Activated T-helper 1 cell treated with anti-CD3 and anti-CD28 coated beads, Interleukin-12 subunit alpha, Interleukin-12 subunit beta, Interleukin-2, Interleukin-4 antibody, amounts not matched to agents 30 ng/mL and 10 ng/mL and 1 ng/mL, durations not matched to agents 14 hours and 24 hours and 36 hours (primary cell): ENCODE measurements at places on chromosomes 11 and 22. TPM values are rescaled to one million over a fixed set of nuclear protein-coding genes. Genes with fewer than 3 reads are reported as not detected.

DNA sequence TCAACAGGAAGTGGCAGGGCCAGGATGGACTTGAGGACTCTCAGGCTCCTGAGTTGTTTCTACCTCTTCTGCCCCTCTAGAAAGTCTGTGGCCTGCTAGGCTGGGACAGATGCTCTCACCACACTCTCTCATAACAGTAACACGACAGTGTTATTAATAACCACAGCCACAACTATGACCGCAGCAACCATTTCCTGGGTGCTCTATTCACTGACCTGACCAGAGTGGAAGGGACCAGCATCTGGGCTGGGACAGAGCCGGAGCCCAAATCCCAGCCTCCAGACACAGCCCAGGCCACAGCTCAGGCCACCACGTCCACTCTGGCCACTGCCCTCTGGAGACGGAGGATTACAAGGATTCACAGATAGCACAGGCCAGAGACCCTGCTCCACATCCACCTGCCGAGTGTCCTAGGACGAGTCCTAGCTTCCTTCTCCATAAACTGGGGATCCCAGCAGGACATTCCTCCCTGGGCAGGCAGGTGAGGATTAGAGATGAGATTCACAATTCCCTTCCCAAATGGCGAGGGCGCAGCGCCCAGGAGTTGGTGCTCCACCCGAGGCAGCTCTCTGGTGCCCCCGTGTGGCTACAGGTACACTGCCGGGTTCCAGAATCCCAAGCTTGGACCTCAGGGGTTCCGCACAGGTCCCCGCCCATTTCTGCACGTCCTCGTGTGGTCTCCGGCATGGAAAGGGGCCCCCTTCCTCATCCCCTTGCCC is 7.1 kb downstream of the PNPLA5 start:
- no peaks in the 10 kb centered on the region for H3K4me1 ChIP-seq
- no peaks in the 10 kb centered on the region for H3K36me3 ChIP-seq
- H3K27ac ChIP-seq, result no peak overlapping the region
- DNase-seq, result peak; percentile 10

DNA sequence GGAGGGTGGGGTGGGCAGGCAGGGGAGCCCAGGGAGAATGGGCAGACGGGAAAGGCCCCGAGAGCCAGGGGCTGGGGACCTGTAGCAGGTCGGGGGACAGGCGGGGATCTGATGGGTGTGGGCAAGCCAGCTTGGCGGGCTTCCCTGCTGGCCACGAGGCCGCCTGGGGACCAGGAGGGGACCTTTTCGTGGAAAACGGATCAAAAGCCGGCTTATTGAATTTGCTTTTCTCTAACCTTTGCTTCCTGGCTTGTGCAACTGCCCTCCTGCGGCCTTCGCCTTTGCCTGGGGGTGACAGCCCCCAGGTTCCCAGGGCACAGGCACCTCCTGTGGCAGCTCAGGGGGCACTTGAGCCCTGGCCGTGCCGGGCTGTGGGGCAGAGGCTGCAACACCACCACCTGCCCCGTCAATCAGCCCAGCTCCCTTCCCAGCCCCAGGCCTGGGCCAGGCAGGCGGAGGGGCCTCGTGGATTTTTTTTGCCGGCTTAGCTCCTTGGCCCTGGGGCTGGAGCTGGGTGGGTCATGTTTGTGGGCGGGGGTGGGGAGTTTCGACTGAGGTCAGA is 41.6 kb upstream of the H19 start:
- H3K4me3 ChIP-seq, result no peak overlapping the region
- no peaks in the 10 kb centered on the region for H3K36me3 ChIP-seq
- no peaks in the 10 kb centered on the region for H3K27me3 ChIP-seq

PGAP2 gene
- total RNA-seq, result 29.8 and 30.1 TPM in 2 replicates

- H3K36me3 ChIP-seq, result no peaks in the 10 kb centered on the region
- no peak overlapping the region for H3K4me3 ChIP-seq
- no peaks in the 10 kb centered on the region for H3K4me1 ChIP-seq
- peaks cover 2% of the 10 kb centered on the region for H3K27me3 ChIP-seq
- H3K27ac ChIP-seq, result no peak overlapping the region
Measured at GRCh38 chr22:32969502-32969901, 88.7 kb downstream of the SYN3 start.

IL10RA gene
- total RNA-seq, result 87.8 and 88.3 TPM in 2 replicates

OR4D6 gene
- not detected in 2 replicates for total RNA-seq

DNA sequence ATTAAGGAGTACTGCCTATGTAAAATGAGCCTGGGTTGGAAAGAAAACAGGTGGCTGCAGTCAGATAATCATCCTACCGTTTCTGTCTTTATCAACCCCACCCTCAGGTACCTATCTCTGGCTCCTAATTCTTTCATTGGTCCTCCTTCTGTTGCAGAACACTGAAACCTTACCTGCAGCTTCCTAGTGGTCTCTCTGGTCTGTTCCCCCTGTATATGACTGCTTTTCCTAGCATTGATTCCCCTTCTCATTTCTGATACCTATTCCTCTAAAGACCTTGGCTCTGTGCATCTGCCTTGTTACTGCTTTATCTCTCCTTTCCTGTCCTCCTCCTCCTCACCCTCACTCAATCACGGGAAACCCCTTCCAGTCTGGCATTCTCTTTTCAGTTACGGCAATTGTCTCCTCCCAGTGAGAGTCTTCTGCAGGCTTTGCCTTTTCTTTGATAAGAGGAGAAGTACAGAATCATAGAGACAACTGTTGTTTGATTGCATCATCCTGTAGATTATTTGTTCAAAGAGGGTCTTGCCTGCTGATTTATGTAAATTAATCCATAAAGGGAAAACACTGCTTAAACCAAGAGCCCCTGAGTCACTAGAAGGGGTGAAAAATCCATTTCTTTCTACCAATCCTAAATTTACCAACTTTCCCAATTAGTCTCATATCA is 301.2 kb downstream of the AASDHPPT start:
- H3K27ac ChIP-seq, result no peak overlapping the region
- H3K4me3 ChIP-seq, result no peak overlapping the region
- H3K4me1 ChIP-seq, result no peaks in the 10 kb centered on the region
- no peaks in the 10 kb centered on the region for H3K27me3 ChIP-seq
- DNase-seq, result no peak
- no peaks in the 10 kb centered on the region for H3K36me3 ChIP-seq

DNA sequence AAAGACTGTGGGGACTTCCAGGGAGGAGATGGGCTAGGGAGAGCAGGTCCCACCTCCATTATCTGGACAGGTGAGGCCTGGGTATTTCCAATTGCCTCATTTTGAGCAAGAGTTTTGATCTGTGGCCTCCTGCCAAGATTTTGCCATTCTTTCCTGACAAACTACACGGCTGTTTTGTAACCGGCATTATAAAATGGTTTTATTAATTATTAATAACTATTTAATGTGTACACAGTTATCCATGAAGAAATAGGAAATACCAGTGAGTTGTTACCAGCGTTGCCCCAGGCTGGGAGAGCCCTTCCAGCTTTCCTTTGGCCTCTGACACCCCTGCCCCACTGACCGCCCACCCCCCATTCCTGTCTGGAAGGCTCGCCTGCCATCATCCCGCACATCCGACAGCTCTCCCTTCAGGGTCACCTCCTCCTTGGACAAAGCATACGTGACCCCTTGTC is 14.9 kb upstream of the SEC14L3 start:
- no peaks in the 10 kb centered on the region for H3K36me3 ChIP-seq
- H3K27me3 ChIP-seq, result peaks cover 2% of the 10 kb centered on the region
- no peak overlapping the region for H3K27ac ChIP-seq
- no peaks in the 10 kb centered on the region for H3K4me1 ChIP-seq

RAB39A gene
- not detected in 2 replicates for total RNA-seq

GRCh38 chr22:29014293-29014692 is 47.3 kb downstream of the C22orf31 start:
- peaks cover 3% of the 10 kb centered on the region for H3K36me3 ChIP-seq
- peaks cover 25% of the 10 kb centered on the region for H3K27me3 ChIP-seq
- no peak overlapping the region for H3K27ac ChIP-seq
- H3K4me1 ChIP-seq, result peaks cover 8% of the 10 kb centered on the region
- DNase-seq, result no peak
- H3K4me3 ChIP-seq, result no peak overlapping the region

VPS51 gene
- total RNA-seq, result 137 and 139 TPM in 2 replicates

DNA sequence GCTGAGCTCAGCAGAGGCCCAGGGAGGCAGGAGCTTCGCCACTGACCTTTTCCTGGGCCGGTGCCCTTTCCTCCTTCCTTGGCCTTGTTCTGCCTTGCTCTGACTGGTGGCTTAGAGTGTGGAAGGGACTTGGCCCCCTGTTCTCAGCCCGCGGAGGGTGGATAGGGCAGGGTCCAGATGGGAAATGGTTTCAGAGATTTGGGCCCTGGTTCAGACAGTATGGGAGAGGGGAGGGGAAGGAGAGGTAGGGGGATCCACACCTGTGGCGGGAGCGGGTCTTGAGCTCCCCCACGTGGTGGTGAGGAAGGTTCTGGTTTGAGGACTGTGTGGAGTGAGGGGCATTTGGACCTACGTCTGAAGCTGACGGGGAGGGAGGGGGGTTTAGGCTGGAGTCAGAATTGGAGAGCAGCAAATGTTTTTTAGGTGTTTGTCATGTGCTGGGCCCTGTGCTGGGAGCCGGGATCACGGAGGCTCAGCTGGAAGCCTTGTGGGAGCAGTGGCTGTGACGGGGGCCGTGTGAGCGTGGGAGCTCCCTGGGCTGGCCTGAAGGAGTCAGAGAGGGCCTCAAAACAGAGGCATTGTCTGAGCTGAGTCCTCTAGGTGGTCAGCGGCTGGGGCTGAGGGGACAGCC is 27.2 kb downstream of the SHANK3 start:
- DNase-seq, result no peak
- no peak overlapping the region for H3K4me3 ChIP-seq
- H3K36me3 ChIP-seq, result no peaks in the 10 kb centered on the region
- H3K27me3 ChIP-seq, result no peaks in the 10 kb centered on the region
- peaks cover 11% of the 10 kb centered on the region for H3K4me1 ChIP-seq

MMP1 gene
- total RNA-seq, result not detected in 2 replicates

OR52I1 gene
- not detected in 2 replicates for total RNA-seq

TSSK2 gene
- not detected in 2 replicates for total RNA-seq

MUC2 gene
- total RNA-seq, result not detected in 2 replicates

SLC17A6 gene
- not detected in 2 replicates for total RNA-seq

FERMT3 gene
- 201 and 211 TPM in 2 replicates for total RNA-seq

- H3K4me3 ChIP-seq, result no peak overlapping the region
- no peaks in the 10 kb centered on the region for H3K36me3 ChIP-seq
- no peak overlapping the region for H3K27ac ChIP-seq
- H3K4me1 ChIP-seq, result peaks cover 9% of the 10 kb centered on the region
Measured at GRCh38 chr11:31699066-31699465, 112.1 kb downstream of the PAX6 start.

- H3K27me3 ChIP-seq, result peaks cover 11% of the 10 kb centered on the region
- DNase-seq, result no peak
- no peaks in the 10 kb centered on the region for H3K36me3 ChIP-seq
- H3K27ac ChIP-seq, result no peak overlapping the region
Measured at GRCh38 chr11:124536520-124536919, 6.9 kb downstream of the OR8B12 start.

GRCh38 chr11:83948200-83948599 is 662.0 kb upstream of the CCDC90B start:
- no peaks in the 10 kb centered on the region for H3K36me3 ChIP-seq
- no peak overlapping the region for H3K4me3 ChIP-seq
- H3K4me1 ChIP-seq, result no peaks in the 10 kb centered on the region
- H3K27ac ChIP-seq, result no peak overlapping the region
- no peaks in the 10 kb centered on the region for H3K27me3 ChIP-seq

DNA sequence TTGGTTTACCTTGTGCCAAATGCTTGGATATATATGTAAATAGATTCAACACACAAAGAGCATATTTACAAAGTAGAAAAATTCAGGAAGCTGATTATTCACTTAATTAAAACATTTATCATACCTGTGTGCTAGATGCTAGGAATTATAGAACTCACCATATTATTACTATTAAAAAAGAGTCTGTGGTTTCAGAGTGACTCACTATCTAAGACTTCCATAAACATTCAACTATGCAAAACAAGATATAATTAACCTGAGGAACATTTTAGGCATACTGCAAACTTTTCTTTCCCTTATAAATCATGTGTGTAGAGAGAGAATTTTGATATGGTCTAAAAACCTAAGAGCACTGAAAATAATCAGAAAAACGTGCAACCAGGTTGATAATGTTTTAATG is 27.3 kb downstream of the CTSC start:
- peaks cover 59% of the 10 kb centered on the region for H3K36me3 ChIP-seq
- H3K27me3 ChIP-seq, result no peaks in the 10 kb centered on the region

GRCh38 chr11:944711-945470 is 19.2 kb downstream of the AP2A2 start:
- H3K27me3 ChIP-seq, result no peaks in the 10 kb centered on the region
- peaks cover 24% of the 10 kb centered on the region for H3K36me3 ChIP-seq
- H3K4me1 ChIP-seq, result peaks cover 8% of the 10 kb centered on the region

FJX1 gene
- 0.34 and 0.73 TPM in 2 replicates for total RNA-seq

- H3K27me3 ChIP-seq, result peaks cover 3% of the 10 kb centered on the region
- no peaks in the 10 kb centered on the region for H3K36me3 ChIP-seq
- H3K27ac ChIP-seq, result no peak overlapping the region
- H3K4me3 ChIP-seq, result no peak overlapping the region
- no peaks in the 10 kb centered on the region for H3K4me1 ChIP-seq
Measured at GRCh38 chr22:19035474-19036228, 86.6 kb downstream of the DGCR2 start.

RCOR2 gene
- 0.21 and 0.34 TPM in 2 replicates for total RNA-seq

GRCh38 chr11:124276081-124276480 is 19.9 kb downstream of the OR8G5 start:
- no peaks in the 10 kb centered on the region for H3K36me3 ChIP-seq
- H3K27me3 ChIP-seq, result no peaks in the 10 kb centered on the region
- no peak overlapping the region for H3K4me3 ChIP-seq
- H3K4me1 ChIP-seq, result peaks cover 8% of the 10 kb centered on the region
- H3K27ac ChIP-seq, result no peak overlapping the region

GRCh38 chr22:43502306-43502874 is 90.6 kb downstream of the MPPED1 start:
- H3K27ac ChIP-seq, result no peak overlapping the region
- no peak for DNase-seq
- no peak overlapping the region for H3K4me3 ChIP-seq
- no peaks in the 10 kb centered on the region for H3K4me1 ChIP-seq
- no peaks in the 10 kb centered on the region for H3K27me3 ChIP-seq

- peak overlapping the region; percentile 34 for H3K4me3 ChIP-seq
- H3K27me3 ChIP-seq, result no peaks in the 10 kb centered on the region
- peaks cover 3% of the 10 kb centered on the region for H3K36me3 ChIP-seq
- DNase-seq, result no peak
Measured at GRCh38 chr11:47509077-47509536, 43.8 kb downstream of the CELF1 start.

PCNX3 gene
- total RNA-seq, result 55.0 and 55.2 TPM in 2 replicates

DNA sequence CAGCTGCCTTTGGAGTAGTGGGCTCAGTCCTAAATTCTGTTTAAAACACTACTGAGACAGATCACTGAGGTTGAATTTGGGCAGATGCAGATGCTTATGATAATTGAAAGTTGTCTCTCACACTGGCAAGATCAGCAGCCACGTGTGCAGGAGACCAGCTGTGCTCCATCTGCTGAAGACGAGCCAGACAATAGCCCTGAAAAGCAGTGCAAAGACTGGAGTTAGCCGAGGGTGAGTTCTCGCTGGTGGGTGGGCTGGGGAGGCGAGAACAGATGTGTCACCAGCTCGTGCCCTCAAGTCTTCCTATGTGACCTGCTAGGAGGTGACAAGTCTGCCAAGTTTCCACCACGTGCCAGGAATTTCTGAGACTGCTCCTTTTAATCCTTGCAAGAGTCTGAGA is 661.3 kb upstream of the B3GAT1 start:
- H3K36me3 ChIP-seq, result no peaks in the 10 kb centered on the region
- H3K4me3 ChIP-seq, result no peak overlapping the region
- H3K27ac ChIP-seq, result no peak overlapping the region

C11orf97 gene
- not detected in 2 replicates for total RNA-seq
